ENCODE measurements at places on chromosomes 2 and 18. TPM values are rescaled to one million over a fixed set of nuclear protein-coding genes. Genes with fewer than 3 reads are reported as not detected.

Gene SMAD4
- total RNA-seq, result 213 TPM

Gene ANKRD62
- not detected for total RNA-seq

Gene INPP5D
- total RNA-seq, result 0.36 TPM

Gene PJVK
- total RNA-seq, result 1.7 TPM

Gene PPP1R1C
- 1.9 TPM for total RNA-seq

Gene RBM44
- total RNA-seq, result 0.49 TPM

Gene TCF7L1
- 5.1 TPM for total RNA-seq

Gene REEP1
- not detected for total RNA-seq

Gene TUBB8B
- total RNA-seq, result not detected

Gene TIMM21
- total RNA-seq, result 16.4 TPM

Gene LTBP1
- 576 TPM for total RNA-seq

Gene CD207
- not detected for total RNA-seq

Gene AOX1
- total RNA-seq, result 81.1 TPM

Gene UGT1A7
- total RNA-seq, result not detected

Gene ZSWIM2
- 0.81 TPM for total RNA-seq

Gene SRD5A2
- 11.4 TPM for total RNA-seq

Gene PLCL1
- 1.6 TPM for total RNA-seq

Gene CRYBA2
- total RNA-seq, result not detected
